ENCODE measurements at places on chromosomes 1 and 21. TPM values are rescaled to one million over a fixed set of nuclear protein-coding genes. Genes with fewer than 3 reads are reported as not detected.

The F3 gene
- total RNA-seq: not detected

The CSMD2 gene
- total RNA-seq: not detected

The F13B gene
- total RNA-seq: not detected

The PLPPR4 gene
- total RNA-seq: not detected

The TDRD5 gene
- total RNA-seq: not detected

The PLA2G5 gene
- not detected for total RNA-seq

The LCE6A gene
- not detected for total RNA-seq

The FAAH gene
- 3.5 TPM for total RNA-seq

The LRRC7 gene
- not detected for total RNA-seq

The CHRM3 gene
- total RNA-seq: 0.02 TPM

The RNU1-1 gene
- 1,658 TPM for total RNA-seq

The FMO5 gene
- total RNA-seq: 0.55 TPM

The FCN3 gene
- not detected for total RNA-seq

Data from activated naive CD4-positive, alpha-beta T cell treated with anti-CD3 and anti-CD28 coated beads, Interleukin-2, amount 10 ng/mL, durations not matched to agents 5 hours and 36 hours (primary cell).